Stimulated activated CD8-positive, alpha-beta memory T cell treated with anti-CD3 and anti-CD28 coated beads, Interleukin-2, amount 100 ng/mL, for 48 hours (primary cell): ENCODE measurements at places on chromosomes 6 and 20.

- no peak for DNase-seq
Observed at GRCh38 chr6:153616506-153616905, 422.5 kb upstream of the OPRM1 start.

DNA sequence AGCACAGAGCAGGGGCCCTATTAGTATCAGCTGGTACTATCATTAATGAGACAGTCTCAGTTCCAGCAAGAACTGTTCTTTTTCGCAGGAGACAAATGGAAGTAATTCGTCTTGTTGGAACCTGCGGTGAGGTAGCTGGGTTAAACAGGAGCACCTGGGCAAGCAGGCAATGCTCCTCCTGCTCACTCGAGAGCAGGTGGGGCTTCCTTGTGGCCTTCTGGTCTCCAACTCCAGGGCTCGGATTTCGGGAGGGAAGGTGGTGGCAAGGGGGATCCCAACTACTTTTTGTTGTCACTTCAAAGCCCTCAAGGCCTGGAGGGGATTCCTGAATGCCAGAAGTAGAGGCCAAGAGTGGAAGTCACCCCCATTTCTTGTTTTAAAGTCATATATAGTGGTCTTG is 1.3 kb upstream of the SPEF1 start:
- no peak for DNase-seq

DNA sequence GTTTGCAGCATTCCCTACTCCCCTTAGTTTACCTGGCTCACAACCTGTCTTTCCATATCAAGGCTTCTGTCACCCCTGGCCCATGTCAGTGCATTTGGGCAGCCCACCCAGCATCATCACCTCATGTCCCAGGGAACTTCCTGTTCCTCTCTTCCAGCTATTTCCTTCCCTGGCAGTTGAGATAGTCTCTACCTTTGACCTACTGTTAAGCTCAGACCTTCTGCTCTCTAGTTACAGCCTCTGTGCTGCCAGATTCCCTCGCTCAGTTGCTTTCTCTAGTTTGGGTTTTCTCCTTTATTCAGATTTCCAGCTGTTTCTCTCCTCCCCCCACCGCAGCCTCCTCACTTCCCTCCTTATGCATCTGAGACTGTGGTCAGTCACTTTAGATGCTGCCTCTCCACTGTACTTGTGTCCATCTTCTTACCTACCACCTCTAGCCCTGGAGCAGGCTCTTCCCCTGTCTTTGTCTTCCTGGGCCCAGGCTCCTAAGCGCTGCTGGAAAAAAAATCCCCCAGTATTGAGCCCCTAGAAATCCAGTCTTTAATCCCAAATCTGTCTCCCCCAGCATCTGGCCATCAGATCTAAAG is 16.3 kb downstream of the PTPN1 start:
- DNase-seq: no peak

DNA sequence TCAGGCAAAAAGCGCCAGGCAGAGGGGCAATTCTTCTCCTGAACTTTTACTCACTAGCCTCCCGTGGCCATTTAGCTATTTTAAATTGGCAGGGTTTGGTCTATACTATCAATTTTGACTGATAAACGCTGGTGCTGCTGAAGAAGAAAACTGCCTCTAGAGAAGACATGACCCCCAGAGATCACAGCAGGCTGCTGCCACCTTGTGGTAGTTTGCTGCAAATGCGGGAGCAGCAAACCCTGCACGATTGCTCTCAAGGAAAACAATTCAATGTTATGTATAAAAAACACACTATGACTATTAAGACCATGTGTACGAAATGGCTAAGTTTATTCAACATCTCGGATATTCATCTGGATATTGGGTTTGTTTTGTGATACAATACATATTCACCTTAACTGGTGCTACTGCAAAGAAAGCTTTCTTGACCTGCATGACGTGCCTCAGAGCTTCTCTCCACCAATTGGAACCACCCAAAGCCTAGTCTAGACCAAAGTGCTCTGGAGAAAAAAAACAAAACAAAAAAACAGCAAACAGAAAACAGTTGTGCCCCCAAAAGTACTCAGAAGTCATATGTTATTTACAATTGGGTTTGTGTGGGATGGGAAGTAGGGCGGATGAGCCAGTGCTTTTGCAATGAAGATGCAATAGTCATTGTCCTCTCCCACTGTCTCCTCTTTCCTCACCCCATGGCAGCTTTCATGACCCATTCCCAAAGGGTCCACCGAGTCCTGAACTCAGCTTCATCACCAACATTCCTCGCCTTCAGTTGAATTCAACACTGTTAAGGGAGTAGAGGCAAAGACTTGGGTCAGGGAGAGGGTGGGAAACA is 19.6 kb upstream of the IL17F start:
- peak; percentile 56 for DNase-seq

- no peak for DNase-seq
Observed at GRCh38 chr20:2738331-2739041, 45.9 kb downstream of the EBF4 start.

- DNase-seq: peak; percentile 15
Observed at GRCh38 chr6:122839472-122839871, 50.4 kb downstream of the SMPDL3A start.

- DNase-seq: no peak
Observed at GRCh38 chr20:31681769-31682168, 40.9 kb downstream of the BCL2L1 start.

- peak; percentile 47 for DNase-seq
Observed at GRCh38 chr20:63178889-63179686, 36.8 kb downstream of the YTHDF1 start.

- DNase-seq: no peak
Observed at GRCh38 chr6:105797286-105797979, 288.7 kb upstream of the PRDM1 start.

DNA sequence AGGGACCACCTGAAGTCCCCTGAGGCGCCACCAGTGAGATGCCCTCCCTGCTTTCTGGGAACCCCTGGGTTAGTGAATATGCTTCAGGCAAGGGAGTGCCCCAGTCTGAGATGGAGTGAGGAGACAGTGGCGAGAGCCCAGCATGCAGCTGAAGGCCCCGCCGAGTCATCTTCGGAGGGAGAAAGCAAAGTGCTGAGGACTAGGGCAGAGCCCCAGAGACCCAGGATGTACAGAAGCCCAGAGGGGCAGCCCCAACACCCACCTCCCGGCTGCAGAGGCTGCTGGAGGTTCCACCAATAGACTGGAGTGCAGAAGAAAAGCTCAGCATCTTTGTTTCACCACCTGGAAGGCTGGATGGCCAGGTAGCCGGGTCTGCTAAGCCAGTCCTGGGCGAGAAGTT is 14.1 kb downstream of the ANKRD60 start:
- DNase-seq: no peak

DNA sequence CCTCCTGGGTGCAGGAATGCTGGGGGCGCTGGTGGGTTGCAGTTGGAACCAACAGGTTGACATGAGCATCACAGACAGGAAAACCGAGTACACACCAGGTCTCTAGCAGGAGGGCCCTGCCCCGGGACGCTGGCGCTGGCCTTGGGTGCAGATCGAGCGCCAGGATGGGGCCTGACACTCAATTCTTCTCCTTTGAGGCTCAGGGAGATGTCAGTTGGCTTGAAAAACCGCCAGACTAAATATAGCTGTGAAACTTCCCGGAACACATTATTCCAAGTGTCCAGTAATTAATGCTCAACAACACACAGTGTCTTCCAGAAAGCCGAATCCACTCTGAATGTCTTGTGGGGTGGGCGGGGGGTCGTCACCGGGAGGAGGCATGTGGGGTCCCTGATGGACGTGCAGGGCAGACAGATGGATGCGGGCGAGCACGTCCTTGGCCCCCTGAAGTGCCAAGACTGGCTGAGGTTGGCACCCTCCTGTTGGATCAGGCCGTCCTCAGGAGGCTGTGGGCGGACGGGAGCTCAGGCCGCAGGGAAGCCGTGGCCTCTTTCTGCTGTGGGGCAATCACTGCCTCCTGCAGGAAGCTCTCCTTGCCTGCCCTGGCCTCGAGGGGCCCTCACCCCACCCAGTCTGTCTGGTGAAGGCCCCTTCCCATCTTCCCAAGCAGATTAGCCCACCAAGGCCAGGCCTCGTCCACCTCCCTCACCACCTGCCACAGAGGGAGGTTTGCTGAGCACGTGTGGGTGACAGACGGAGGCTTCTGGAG is 19.4 kb upstream of the GATA5 start:
- no peak for DNase-seq

GRCh38 chr6:169073311-169073710 is 180.3 kb downstream of the THBS2 start:
- DNase-seq: no peak

DNA sequence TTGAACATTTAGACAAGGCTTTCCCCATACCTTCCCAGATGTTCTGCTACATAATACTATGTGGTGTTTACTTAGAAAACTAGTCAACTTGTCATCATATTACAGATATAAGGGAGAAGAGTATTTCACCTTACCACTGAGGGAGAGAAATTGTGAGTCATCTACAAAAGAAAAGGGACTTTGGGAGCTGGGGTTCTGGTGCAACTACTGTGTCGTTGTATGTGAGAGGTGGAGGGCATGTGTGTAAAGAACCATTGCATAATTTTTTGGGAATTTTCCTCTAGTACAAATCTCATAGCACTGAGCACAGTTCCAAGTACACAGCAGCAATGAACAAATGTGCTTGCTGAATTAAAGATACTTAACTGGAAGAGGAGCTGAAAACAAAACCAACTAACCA is 665.6 kb downstream of the DHX35 start:
- no peak for DNase-seq

DNA sequence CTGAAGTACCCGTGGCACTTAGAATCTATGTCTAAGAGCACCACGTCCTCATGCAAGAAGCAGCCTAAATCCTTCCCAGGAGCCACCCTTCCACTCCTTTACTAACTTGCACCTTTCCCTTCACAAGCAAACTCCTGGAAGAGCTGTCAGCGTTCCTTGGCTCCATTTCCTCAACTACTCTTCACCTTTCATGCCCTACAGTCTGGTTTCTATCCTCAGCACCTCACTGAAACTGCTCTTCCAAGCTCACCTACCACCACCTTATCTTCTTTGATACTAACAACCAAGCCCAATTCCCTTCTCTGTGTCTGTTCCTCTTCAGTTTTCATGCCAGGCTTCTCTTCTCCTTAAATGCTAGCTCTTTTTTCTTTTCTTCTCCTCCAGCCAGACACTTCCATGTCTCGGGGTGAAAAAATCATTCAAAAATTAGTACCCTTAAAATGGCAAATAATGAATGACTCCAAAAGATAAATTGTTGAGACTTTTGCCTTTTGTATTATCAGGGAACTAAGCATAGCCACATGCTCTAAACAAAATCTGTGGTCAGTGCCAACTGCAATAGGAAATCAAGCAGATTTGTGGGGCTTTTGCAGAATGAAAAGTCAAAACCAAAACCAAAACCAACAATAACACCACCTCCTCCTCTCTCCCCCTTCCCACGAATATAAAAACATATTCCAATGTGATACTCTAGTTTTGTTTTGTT is 149.6 kb upstream of the KCNK16 start:
- DNase-seq: no peak

DNA sequence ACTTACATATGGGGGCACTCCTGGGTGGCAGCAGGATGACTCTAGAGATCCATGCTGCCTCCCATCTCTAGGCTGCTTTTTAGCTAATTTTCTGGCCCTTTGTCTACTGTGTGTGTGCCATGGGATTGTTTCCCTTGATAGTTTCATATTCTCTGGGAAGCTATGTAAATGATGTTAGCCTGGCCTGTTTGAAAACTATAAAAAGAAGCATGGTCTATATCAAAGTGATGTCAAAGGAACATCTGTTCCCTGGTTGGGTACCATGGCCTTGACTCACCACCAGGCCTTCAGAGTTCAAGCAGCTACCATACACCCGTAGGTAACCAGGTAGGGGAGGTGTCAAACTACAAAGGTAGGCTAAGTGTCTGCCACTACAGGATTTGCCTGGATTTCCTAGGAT is 310.4 kb downstream of the FRK start:
- no peak for DNase-seq

DNA sequence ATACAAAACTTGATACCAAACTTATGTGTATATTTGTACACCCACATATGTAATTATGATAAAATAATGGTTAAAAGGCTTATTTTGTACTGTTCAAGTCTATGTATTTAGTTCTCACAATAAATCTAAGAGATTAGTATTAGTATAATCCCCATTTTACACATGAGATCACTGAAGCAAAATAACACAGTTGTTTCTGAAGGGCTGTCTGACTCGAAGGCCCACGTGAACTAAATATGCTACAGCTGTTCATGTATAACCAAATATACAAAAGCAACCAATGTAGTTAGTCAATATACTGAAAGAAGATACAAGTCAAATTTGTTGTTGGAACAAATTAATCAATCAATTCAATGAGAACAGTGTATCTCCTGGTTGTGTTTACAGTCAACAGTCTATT is 959.2 kb downstream of the EPHA7 start:
- DNase-seq: no peak

- no peak for DNase-seq
Observed at GRCh38 chr6:135520781-135521180, 23.2 kb upstream of the AHI1 start.

DNA sequence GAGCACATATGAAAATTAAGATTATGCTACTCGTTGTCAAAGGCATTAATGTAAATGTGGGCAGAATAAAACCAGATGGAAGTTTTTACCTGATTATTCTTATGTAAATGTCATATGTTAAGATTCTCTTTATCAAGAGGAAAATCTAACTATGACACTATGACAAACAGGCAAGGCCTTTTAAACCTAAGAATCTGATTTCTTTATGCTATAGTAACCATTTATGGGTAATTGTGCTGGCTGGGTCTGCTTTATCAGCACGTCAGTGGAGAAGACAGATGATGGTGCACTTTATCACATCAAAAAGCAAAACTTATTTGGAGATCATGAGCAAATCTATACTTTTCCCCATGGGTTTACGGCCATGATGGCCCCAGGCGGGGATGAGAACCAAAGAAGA is 412.0 kb upstream of the NOX3 start:
- DNase-seq: no peak

DNA sequence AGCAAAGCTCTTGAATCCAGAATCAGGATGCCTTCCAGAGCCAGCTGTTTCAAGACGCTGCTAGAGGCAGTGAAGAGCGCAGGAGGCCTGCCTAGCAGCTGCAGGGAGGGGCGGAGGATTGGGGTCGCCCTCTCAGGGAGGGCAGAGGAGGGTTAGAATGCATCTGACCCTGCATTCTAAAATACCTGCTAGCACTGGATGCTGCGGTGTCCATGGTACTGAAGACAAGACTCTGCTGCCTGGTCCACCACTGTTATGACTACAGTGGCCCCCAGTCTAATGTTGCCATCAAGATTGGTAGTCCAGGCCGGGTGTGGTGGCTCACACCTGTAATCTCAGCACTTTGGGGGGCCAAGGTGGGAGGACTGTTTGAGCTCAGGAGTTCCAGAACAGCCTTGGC is 193.7 kb upstream of the PROKR2 start:
- no peak for DNase-seq
